SHP77 (cell line): ENCODE measurements at places on chromosomes 12 and 14.

DNA sequence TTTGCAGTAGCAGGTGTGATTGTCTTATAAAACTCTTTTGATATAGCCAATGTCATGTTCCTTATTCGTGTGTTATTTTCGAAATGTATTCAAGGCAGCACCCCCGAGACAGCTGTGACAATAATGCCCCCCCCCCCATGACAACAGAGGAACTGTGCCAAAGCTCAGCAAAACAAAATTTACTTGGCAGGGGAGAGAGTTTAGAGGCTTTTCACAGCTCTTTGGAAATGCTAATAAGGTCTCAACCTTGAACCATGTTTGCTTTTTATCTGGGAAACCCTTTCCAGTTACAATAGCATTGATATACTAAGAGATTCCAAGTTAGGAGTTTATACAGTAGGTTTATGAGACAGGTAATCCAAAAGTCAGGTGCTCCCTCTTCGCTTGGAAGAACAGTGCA, 56.4 kb upstream of the USP44 start:
- DNase-seq: peak; percentile 72

DNA sequence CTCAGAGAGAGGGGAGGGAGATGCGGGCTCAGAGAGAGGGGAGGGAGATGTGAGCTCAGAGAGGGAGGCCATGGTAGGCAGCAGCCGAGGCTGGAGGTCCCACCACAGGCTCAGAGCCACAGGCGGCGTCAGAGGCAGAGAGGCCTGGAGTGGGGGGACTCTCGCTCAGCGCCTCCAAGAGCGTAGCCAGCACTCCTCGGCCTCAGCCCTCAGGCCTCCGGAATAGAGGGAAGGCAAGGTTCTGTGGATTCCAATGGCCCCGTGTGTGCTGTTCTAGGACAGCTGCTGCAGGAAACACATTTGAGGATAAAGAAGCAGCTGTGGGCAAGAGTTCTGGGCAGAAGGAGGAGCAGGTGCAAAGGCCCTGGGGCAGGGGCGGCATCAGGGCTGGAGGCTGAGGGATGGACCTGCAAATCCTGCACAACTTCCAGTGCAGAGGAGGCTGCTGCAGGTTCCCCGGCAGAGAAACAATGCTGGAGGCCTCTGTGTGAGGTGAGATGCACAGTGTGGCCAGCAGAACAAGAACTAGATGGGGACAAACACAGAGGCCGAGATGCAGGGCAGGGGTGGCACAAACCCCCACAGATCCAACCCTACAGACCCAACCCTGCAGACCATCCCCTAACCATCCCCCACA, 59.1 kb upstream of the GALNT9 start:
- no peak for DNase-seq

DNA sequence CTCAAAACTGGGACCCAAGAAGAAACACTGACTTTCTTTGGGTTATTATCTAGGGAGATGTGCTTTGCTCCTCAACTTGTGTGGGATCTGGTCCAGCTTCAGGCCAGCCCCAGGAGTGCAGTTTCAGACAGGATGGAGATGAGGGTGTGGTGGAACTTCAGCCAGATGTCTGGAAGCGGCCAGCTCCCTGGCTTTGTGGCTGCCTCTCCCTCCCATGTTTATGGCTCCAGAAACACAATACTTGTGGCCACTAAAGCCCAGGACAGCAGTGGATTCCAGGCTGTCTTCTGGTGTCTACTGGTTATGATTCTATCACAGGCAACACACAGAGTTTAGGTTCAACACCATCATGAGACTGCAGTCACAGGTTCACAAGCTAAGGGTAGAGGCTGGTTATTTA, 44.2 kb upstream of the EMP1 start:
- DNase-seq: no peak

- DNase-seq: no peak
Measured at GRCh38 chr14:78451319-78451695, 281.1 kb downstream of the NRXN3 start.

- no peak for DNase-seq
Measured at GRCh38 chr12:101051901-101052550, 158.0 kb downstream of the SLC5A8 start.

GRCh38 chr12:14257734-14258574, 107.5 kb upstream of the ATF7IP start:
- peak; percentile 98 for DNase-seq

DNA sequence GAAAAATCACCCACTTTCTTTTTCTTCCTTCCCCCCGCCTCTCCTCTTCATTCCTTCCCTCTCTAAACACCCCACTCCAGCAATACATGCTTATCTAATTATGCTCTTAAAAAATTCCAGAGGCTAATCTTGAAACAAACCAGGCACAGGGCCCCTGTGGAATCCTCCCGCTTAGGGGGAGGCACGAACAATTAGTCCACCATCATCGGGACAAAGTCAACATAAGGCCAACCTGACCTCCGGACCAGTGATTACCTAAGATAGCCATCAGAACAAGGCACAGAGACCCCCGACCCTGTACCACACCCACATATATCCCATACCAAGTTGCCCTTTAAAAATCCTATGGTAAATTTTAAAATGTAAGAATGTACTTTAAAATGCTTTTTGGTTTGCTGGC, 47.1 kb downstream of the KIF21A start:
- no peak for DNase-seq

DNA sequence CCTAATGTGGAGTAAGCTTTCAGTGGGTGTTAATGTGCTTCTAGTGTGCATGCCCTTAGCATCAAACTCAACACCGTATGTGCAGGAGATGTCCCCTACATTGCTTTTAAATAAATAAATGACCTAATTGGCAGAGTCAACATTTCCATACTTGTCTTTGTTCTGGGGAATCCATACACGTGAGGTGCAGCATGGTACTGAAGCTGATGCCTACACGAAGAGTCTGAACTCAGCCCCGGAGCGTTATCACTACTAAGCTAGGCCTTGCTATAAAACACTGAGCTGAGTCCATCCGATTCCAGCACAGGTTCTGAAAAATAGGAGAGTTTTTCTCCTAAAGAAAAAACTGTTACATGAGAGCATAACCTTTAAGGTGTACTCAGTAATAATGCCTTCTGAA, 125.0 kb upstream of the DYRK2 start:
- peak; percentile 37 for DNase-seq

DNA sequence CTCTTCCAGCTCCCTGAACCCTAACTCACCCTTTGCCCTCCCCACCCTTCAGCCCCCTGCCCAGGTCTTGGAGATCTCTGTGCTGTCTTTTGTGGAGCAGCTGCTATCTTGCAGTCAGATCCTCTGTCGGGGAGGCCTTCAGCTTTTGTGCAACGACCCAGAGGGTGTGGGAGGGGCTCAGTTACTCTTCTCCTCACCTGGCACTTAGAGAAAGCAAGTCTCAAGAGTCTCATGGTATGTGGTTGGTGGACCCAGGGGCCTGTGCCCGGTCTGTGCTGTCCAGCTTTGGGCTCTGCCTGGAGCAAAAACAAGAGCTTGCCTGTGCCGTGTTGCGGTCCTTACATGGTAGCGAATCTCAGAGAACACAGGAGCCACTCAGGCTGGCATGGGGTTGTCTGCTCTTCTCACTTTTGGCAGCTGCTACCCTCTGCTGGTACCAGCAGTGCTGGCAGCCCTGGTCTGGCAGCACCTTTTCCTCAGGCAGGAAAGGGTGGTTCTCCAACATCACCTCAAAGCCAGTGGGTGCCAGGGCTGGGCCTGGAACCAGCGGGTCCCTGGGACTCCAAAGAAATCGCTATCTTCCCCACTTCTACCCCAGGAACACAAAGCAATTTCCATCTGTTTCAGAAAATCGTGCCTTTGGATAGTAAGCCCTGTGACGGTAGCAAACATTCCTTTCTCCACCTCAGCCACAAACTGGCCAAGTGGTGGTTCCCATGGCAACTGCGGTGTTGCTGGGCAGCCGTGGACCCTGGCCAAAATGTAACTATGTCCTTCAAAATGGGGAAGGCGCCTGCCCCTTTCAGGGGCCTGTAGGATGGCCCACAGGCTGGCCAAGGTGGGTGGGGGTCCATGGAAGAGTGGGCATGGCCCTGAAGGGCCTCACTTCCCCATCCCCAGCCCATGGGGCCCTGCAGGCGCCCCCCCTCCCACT, 90.0 kb downstream of the RIN3 start:
- DNase-seq: no peak

DNA sequence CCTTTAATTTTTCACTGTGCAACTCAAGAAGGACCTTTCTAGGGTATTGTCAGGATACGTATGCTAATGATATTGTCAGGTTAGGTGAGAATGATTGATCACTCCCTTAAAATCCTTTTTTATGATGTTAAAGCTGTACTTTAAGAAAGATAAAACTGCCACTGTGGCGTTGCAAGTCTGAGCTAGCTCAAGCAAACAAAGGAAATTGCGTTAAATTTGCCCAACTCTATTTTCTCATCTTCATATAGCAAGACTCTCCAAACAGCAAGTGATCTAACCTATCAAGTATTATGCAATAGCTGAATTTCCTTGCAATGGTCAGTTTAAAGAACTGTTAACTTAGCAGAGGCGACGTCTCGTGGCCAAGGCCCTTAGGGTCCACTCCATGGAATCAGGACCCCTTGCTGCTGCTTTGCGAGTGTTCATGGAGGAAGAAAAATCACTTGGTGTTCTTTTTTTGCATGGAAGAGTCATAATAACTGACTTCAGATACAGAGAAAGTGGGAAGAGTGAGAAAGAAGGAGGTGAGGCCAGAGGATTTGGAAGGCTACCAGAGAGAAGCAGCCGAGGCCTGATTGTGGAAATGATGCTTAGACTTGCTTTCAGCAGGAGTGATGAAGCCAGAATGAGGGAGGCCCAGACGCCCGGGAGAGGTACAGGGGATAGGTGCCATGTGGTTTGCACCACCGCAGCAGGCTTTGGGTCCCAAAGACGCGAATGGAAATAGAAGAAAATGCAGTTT, 2.5 kb downstream of the TRAF3 start:
- DNase-seq: no peak

DNA sequence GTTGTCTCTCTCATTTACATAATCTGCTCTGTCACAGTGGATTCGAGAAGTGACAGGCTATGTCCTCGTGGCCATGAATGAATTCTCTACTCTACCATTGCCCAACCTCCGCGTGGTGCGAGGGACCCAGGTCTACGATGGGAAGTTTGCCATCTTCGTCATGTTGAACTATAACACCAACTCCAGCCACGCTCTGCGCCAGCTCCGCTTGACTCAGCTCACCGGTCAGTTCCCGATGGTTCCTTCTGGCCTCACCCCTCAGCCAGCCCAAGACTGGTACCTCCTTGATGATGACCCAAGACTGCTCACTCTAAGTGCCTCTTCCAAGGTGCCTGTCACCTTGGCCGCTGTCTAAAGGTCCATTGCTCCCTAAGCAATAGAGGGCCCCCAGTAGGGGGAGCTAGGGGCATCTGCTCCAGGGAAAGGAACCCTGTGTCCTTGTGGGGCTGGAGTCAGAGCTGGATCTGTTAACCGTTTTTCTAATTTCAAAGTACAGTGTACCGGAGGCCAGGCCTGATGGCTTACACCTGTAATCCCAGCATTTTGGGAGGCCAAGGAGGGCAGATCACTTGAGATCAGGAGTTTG, 5.1 kb downstream of the ERBB3 start:
- peak; percentile 5 for DNase-seq

DNA sequence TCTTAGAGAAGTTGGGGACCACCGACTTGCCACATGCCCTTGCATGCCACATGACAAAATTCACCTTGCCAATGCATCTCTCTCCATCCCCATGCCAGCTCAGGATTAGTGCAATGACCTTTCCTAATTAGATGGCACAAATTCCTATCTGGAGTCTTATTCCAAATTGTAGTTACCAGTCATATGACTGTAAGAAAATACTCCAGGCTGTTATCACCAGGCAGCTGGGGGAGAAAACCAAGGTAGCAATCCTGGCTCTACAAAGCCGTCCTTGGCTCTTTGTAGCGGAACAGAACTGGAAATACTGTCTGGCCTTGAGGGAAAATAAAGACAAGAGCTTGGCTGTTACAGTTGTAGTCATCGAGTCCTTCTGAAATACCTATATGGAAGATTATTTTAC, 208.5 kb upstream of the DIO2 start:
- DNase-seq: no peak

DNA sequence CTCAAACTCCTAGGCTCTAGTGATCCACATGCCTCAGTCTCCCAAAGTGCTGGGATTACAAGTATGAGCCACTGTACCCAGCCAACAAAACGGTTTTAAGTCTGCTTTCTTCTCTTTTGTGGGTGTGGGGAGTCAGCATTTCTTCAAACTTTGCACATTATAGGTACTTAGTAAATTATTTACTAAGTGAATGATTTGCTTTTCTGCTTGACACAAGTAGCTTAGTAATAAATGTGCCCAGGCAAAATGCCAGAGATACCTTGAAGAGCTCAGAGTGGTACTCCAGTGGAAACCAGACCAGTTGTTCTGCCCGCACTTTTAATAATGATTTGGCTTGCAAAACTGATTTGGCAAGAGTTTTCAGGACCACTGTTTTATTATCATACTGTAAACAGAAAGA, 15.0 kb downstream of the DEPDC4 start:
- DNase-seq: no peak

- DNase-seq: no peak
Measured at GRCh38 chr12:27434673-27435565, 11.6 kb upstream of the SMCO2 start.

- DNase-seq: no peak
Measured at GRCh38 chr14:102891111-102891510, 31.4 kb upstream of the AMN start.

DNA sequence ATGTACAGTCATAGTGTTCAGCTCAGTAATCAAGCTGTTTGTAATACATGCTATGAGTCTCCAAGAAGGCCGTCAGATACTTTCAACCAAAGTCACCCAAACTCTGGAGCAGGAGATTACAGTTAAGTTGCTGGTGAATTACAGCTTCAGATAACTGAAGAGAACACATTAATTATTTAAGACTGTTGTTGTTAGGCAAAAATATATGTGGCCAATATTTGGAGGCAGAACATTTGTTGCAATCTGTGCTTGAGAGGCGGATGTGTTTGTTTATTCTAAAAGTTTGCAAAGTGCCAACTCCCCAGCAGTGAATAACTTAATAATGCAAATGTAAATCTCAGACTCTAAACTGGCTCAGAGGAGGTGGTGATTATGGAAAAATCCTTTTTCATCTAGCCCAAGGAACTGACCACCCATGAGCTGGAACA, 300.7 kb upstream of the TBX3 start:
- no peak for DNase-seq

DNA sequence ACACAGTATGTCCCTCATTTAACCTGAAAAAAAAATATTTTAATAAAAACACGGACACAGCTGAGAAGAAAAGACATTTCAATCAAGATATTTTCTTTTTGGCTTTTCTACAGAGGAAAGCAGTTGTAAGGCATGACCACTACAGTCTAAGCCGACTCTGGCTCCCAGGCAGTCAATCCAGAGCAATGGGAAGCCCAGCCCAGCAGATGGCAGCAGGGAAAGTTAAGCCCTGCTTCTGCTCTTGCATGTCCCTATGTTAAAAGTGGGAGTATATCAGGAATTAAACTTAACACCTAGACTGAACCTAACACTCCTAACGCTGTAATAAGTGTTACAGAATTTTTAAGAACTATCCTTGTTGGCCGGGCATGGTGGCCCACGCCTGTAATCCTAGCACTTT, 19.5 kb upstream of the HAL start:
- no peak for DNase-seq

- no peak for DNase-seq
Measured at GRCh38 chr14:104320611-104321086, 182.3 kb downstream of the KIF26A start.

- DNase-seq: no peak
Measured at GRCh38 chr12:33156042-33156441, 259.5 kb upstream of the PKP2 start.

- DNase-seq: no peak
Measured at GRCh38 chr12:57215668-57216013, 953 bp upstream of the NXPH4 start.

- DNase-seq: no peak
Measured at GRCh38 chr12:8033153-8034044, 883 bp downstream of the FOXJ2 start.

GRCh38 chr12:104618691-104619090, 161.9 kb downstream of the CHST11 start:
- no peak for DNase-seq
